ENCODE measurements at places on chromosomes 7 and 10. TPM values are rescaled to one million over a fixed set of nuclear protein-coding genes. Genes with fewer than 3 reads are reported as not detected.
A peak's percentile ranks its signal among the peaks of the same experiment; 100 is the strongest.

DNA sequence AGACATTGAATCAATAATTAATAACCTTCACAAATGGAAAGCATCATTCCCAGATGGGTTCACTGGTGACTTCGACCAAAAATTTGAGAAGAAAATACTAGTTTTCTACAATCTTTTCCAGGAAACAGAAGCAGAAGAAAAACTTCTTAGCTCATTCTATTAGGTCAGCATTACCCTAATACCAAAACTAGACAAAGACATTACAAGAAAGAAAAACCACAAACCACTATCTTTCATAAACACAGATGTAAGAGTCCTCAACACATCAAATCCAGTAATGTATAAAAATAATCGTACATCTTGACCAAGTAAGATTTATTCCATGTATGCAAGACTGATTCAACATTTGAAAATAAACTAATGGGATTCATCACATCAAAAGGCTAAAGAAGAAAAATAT is 64.0 kb upstream of the CDK1 start:
- DNase-seq: no peak

Gene CALHM2
- 11.3 TPM for total RNA-seq

DNA sequence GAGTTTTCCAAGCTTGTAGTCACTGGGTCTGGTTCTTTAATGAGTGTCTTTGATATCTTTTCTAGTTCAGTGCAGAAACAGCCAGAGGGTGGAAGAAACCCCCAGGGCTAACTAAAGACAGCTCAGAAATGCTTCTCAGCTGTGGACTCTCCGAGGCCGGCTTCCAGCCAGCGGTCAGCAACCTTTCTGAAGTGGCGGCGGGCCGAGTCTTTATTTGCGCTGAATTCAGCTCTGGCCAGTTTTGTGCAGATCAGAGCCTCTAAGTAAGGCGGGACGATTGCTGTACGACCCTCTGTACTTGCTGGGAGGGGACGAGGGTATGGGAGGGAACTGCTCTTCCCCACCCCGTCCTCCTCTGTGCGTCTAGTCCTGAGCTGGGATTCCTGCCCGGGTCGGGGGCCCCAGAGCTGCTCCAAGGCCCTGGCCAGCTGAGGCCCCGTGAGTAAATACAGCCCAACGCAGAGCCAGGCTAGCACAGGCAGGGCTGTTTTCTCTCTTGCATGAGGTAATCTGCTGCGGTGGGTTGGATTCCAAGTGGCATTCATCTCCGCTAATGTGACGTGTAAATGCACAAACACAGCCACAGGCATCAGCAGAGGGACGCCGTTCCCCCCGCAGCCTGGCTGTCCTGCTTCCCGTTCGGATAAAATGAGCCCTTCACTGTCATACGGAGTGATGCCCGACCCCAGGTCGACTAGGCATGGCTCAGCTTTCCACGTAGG is 159.8 kb downstream of the PIP4K2A start:
- peak; percentile 77 for DNase-seq

- no peak for DNase-seq
These were observed 11.7 kb upstream of the CCDC172 start for GRCh38 chr10:116312548-116312947.

DNA sequence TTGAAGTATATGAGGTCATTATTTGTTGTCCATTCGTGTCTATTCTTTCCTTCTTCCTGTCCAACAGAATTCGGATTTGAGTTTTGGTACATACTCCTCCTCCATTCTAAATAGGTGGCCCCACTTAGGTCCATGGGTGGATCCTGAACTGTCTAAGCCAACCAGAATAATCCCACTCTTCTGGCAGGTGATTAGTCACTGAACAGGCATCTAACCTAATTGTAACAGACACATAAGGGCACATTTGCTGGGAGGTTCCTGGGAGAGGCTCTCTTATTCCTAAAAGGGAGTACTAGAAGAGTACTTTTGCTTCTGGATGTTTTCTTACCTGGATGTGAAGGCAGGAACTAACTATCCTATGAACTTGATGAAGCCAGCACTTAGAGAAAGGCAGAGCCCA is 16.8 kb downstream of the LRRC72 start:
- no peak for DNase-seq

- DNase-seq: no peak
These were observed 95.6 kb upstream of the KIF5B start for GRCh38 chr10:32151871-32152270.

DNA sequence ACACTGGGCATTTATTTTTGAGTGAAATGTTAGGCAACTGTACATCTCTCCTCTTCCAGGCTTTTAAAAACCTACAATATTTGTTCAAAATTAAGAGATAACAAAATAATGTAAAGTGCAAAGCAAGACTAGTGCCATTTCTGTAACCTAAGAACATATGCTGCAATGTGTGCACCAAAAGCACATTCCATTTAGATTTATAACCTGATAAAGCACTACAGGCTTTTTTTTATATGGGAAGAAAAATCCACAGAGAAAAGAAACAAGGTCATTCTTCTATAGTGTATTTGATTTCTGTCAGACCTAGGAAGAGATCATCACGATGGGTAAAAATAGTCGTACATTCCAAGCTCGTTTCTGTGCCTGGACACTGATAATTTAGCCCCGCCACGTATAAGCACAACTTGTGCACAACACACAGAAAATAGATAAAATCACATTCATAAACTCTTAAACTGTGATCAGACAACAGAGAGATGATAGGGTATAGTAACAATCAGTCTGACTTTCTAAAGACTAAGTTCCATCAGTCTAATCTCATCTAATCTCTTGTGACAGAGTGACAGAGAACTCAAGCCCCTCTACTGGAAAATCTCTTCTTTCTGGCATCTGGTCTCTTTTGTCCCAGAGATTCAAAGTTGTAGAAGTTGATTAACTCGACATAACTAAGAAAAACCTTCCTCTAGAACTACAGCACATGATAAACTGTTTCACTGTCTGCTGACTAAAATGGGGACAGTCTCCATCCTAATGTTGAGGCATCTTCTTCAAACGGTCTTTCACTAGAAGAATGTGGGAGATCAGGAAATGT is 6.7 kb downstream of the LAMB1 start:
- DNase-seq: no peak

- DNase-seq: peak; percentile 16
These were observed 20.4 kb downstream of the DNAJB12 start for GRCh38 chr10:72334196-72334824.

Gene DGKB
- 0.30 TPM for total RNA-seq

- DNase-seq: no peak
These were observed 29.4 kb upstream of the C10orf71 start for GRCh38 chr10:49269523-49269922.

DNA sequence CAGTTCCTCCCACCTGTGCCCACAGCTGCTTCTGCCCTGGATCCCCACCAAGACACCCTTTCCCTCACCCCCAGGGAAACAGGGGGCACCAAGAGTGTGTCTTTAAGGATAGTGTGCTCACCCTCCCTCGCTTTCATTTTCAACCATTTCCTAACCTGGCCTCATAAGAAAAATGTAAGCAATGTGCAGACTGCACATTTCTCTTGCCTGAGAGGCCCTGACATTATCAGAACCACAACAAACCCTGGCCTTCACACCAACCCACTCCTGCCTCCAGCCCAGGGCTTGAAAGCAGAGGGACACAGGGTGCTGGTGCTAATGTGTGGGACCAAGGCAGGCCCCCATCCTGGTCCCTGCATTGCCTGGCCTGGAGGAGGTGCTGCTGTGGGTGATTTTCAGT is 11.0 kb upstream of the IMPDH1 start:
- DNase-seq: no peak

Gene PPP1R17
- total RNA-seq: not detected

Gene PARD3
- 29.6 TPM for total RNA-seq

DNA sequence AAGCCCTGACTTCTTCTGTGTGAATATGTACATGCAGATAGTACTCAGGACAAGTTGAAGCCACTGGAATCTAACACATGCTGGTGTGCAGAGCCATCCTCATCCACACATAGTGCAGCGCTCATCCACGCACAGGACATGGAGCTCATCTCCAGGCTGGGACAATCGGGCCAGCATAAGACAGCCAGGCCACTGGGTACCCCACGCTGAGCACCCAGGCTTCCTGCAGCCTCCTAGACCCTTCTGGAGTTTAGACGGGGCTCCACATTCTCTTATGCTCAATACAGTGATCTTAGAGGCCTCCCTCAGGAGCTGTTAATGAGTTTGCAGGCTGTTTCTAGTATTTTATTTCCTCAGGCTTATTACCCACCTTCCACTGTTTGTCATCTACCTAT is 238.9 kb downstream of the TNS3 start:
- no peak for DNase-seq

GRCh38 chr7:158358926-158359645 is 228.5 kb downstream of the PTPRN2 start:
- no peak for DNase-seq

Gene OGDHL
- 4.5 TPM for total RNA-seq

GRCh38 chr7:27207348-27207985 is 7.6 kb upstream of the HOXA13 start:
- no peak for DNase-seq

Gene PLA2G12B
- 0.33 TPM for total RNA-seq

GRCh38 chr10:9792181-9792580 is 1225.5 kb upstream of the CELF2 start:
- DNase-seq: no peak

DNA sequence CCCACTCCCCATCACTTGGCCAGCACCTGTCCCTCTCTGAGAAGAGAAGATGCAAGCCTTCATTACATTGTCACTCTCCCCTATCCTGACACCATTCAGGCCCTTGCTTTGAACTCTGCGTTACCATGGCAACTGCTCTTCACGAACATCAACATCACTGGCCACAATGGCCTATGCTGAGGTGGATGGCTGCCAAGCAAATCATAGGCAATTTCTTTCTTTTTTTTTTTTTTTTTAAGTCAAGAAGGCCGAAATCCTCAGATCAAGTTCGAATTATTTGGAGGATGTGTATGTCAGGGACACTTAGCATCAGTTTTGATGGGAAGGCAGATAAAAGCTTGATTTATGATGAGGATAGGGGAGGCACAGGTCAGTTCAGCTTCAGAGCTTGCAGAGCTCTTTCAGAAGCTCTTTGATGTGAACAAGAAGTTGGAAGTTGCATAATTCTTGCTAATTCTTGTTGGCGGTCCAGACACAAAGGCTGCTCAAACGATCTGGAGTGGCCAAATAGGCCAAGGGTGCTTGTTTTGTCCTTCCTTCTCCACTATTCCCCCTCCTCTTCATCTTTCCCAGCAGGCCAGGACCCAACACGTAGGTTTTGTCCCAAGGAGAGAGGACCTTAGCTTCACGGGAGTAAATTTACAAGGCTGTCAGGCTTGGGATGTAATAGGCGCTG is 179.9 kb upstream of the NPVF start:
- DNase-seq: no peak

- DNase-seq: no peak
These were observed 16.2 kb downstream of the PLXNA4 start for GRCh38 chr7:132560105-132560504.

Gene FAM13C
- 5.2 TPM for total RNA-seq

DNA sequence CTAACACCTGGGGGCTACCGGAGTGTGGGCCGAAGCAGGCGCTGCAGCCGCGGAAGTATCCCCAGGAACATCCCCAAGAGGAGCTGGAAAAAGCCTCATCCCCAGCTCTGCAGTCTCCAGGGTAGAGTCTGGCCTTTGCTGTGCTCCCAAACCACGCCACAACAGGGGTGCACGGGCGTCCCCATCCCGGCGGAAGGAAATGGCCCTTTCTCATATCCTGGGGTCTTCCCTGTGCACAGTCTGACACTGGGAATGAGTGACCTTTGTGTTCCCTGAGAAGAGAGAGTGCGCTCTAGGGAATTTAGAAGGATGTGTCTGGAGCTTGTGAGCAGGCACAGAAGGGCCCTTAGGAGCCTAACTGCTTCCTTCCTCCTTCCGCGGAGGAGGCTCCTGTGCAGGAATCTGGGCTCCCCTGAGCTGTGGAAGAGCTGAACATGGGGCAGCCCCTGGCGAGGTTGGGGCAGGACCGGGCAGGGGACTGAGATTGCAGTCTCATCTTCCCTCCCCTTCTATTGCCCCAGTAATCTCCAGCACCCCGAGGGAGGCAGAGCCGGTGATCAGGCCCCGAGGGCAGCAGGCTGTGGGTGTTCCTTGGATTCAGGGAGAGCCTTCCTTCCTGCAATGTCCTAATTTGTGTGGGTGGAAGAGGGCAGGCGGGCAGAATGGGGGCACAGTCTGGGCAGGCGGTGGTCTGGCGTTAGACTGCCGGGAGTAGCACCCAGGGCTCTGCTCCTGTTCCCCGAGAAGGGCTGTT is 1.3 kb downstream of the REPIN1 start:
- no peak for DNase-seq
